Activated CD4-positive, alpha-beta T cell treated with anti-CD3 and anti-CD28 coated beads for 4 hours (primary cell): ENCODE measurements at places on chromosomes 6 and 20.
A peak's percentile ranks its signal among the peaks of the same experiment; 100 is the strongest.

GRCh38 chr6:53437557-53438202, 88.9 kb upstream of the ELOVL5 start:
- DNase-seq: peak; percentile 6

DNA sequence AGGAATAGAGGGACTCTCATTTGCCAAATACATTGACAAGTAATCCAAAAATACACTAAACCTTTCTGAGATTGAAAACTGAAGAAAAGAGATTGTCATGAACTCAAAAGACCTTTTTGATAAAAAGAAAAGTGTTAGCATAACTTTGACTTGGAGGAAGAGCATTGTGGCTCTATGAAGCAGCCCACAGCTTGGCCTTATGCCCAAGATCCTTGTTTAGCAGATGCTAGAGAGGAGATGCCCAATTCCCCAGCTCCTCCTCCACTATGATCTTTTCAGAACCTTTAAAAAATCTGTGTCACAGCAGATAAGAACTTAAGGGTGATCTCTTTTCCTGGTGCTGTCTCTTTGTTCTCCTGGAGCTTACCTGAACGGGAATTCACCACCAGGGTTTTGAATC, 35.8 kb upstream of the IGF2R start:
- no peak for DNase-seq

- no peak for DNase-seq
Measured at GRCh38 chr6:33677143-33677660, 34.3 kb downstream of the UQCC2 start.

DNA sequence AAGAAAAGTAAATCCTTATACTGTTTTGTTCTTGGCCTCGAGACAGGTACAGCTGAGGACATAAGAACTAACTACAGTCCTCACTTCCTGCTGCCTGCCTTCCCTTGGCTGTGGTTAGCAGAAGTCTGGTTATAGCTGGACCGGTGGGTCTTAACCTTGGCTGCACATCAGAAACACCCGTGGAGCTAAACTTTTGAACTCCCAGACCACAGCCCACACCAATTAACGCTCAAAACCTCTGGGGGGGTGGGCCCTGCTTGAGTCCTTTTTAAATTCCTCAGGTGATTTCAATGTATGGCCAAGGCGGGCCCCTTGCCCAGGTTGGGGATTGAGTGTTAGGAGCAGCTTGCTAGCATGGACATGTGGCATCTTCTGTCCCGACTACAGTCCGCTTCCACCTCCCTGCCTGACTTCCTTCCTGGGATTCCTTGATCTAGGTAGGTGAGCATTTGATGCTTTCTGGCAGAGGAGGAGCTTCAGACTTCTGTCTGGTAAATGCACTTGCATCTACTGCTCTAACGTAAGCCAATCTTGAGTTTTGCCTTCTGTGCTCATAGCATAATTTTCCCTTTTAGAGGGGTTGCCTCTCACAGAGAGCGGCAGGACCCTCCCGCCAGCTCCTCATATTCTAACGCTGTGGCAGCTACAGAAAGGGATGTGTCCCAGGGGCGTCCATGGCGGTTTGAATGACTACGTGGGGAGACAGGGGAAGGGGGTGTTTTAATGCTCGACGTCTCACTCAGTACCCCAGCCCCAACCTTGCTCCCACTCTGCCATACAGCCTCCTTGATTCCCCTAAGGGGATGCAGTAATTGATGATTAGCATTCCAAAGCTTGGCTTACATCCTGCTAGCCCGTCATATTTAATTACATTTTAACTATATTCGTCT, 390.1 kb downstream of the ZFAND3 start:
- DNase-seq: no peak

DNA sequence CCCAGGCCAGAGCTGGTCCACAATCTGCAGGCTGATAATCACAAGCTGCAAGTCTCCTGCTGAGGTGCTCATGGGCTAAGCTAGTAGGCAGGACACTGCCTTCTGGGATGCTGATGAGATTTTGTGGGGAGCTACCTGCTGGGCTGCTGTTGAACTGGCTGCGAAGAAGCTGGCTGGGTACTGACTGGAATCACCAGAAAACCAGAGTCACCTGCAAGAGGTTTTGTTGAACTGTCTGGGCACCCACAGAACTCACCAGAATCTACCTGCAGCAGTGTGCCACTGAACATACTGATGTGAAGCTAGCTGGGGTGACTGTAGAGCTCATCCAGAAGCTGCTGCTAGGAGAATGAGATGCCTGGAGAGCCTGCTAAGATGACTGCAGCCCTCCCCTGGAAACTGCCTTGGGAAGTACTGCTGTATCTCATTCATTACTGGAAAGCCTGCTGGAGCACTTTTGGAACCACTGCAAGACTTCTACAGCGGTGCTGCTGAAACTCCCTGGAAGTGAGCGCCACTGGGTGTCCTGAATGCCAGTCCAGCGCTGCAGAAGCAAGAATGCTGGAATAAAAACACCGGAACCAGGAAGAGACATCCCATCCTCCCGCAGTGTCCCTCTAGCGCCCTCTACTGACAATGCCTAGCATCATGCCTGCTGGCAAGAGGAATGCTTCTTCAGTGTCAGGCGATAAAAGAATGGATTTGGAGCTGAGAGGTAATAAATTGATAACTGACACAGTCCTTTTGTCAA, 64.9 kb upstream of the ARHGAP18 start:
- DNase-seq: peak; percentile 49

DNA sequence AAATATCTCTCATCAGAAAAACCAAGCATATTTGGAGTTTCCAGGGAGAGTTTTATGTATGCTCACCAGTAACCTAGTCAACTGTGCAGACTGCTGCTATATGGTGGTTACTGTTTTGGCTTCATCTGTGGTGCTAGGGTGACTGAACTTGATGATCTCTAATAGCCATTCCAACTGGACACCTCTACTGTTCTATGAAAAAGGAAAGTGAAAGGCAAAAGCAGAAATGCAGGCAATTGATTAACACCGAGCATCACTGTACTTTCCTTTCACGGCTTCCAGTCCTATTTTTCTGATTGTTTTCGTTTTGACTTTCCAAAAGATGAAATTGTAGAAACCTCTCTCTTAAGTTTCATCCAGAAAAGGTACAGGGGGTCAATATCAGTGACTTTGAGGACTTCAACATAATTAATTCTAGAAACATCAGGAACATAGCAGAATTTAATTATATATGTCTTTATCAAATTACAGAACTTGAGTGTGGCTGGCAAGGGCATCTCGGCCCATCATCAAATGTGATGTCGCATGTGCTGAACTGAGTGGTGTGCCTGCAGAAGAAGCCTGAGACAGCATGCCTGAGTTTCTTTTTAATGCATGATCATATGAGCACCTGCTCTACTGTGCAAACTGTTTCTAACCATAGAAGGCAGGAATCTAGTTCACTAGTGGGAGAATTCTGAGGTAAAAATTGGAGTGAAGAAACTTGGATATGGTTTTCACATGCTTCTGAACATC, 464.3 kb upstream of the FLRT3 start:
- DNase-seq: no peak

GRCh38 chr6:106574741-106575458, 54.4 kb downstream of the RTN4IP1 start:
- no peak for DNase-seq

- no peak for DNase-seq
Measured at GRCh38 chr6:99219788-99220187, 129.7 kb downstream of the FAXC start.

- no peak for DNase-seq
Measured at GRCh38 chr6:34867484-34867883, 20.4 kb downstream of the TAF11 start.

DNA sequence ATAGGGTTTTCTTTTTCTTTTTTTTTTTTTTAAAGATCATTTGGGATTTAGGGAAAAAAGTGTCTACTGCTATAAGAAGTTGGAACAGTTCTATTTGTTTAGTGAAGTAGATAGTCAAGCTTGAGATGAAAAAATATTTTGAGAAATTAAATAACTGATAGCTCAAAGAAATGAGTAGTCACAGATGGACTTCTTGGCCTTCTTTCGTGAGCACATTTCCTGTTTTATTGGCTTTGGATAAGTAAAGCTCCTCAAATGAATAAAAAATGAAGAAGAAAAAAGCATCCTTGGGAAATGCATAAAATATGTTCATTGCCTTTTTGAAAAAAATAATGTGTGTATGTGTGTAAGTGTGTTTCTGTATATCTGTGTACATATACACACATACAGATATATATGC, 515.9 kb downstream of the GRIK2 start:
- no peak for DNase-seq

DNA sequence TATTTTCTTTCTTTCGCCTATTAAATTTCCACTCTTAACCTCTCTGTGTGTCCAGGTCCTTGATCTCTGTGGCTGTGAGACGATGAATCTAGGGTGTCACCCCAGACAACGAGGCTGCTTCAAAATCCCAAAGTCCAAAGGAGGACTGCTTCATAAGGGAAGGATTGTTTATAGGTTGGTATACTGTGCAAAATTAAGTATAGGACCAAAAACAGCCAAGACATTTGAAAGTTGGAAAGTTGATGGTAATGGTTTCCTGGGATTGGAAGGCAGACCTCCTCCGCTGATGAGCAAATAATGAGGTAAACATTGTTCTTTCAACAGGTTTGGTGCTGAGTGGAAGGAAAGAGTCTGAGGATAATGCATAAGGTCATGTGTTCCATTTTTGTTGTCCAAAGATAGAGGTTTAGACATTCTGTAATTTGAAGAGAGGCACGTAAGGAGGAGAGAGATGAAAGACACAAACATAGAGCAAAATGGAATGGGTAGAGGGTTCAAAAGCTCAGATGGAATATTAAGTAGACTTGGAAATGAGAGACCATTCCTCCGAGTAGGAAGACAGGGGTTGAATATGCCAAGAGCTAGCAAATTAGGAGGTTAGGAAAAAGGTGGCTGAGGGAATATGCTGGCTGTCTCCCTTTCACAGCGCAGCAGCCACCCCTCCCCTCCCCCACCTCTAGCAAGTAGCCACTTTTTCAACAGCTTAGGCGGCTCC, 24.8 kb downstream of the ZNF311 start:
- DNase-seq: no peak

- no peak for DNase-seq
Measured at GRCh38 chr6:124917769-124918168, 44.5 kb upstream of the RNF217 start.

GRCh38 chr6:143372199-143372882, 78.2 kb downstream of the ADAT2 start:
- DNase-seq: no peak

- DNase-seq: no peak
Measured at GRCh38 chr20:21182832-21183563, 57.1 kb downstream of the KIZ start.

GRCh38 chr20:46357030-46357514, 48.8 kb upstream of the CDH22 start:
- no peak for DNase-seq

- no peak for DNase-seq
Measured at GRCh38 chr20:44195605-44196004, 8.6 kb upstream of the JPH2 start.

- DNase-seq: no peak
Measured at GRCh38 chr20:36862857-36863668, 12.9 kb upstream of the TLDC2 start.

GRCh38 chr6:40620574-40621240, 33.5 kb upstream of the LRFN2 start:
- DNase-seq: no peak

GRCh38 chr6:28167068-28167467, 25.4 kb downstream of the ZKSCAN8 start:
- no peak for DNase-seq

DNA sequence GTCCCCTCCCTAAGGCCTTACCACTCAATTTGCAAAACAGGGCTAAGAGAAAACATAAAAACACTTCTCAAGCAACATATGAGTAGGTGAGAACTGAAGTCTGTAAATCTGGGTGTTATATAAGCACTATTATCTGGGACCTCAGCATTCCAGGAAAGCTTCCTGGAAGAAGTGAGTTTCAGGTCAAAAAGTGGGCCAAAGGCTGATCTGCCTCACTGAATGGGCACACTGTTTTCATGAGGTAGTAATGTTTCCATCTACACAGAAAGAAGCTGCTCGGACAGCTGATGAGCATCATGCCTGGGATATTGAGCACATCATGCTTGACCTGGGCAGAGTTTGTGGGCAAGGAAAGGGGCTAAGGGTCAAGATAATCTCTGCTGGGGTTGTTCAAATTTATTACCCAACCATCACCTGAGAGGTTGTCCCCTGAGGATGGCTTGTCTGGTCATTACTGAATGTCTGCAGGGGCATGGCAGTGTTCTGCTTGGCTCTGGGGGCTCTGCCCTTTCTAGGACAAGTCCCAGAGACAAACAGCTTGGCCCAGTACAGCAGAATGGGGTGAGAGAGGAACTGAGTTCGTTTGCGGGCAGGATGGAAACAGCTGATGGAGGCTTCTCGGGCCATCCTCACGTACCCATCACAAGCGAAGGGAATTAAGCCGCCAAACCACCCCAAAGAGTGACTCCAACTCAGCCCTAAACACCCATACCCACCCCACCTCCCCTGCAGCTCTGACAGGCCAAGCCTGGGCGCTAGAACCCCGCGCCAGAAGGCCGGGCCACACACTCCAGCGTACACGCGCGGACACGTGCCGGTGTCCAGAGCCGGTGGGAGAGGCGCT, 1.2 kb upstream of the SYNJ2 start:
- DNase-seq: no peak

DNA sequence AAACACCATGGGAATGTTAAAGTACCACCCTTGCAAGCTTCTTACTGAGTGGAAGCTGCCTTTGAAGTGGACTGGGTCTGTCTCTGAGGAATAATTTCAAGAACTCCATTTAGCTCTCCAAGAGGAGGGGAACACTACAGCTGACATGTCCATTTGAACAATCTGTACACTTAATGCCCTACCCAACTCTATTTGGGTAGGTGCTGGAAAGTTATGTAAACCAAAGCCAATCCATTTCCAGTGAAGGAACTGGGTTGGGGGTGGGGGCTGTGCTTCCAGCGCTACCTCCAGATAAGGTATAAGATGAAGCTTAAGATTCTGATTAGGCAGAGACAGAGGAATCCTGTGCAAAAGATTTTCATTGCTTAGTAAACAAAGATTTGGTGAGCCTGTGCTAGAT, 122.0 kb downstream of the TCP11 start:
- no peak for DNase-seq

GRCh38 chr6:32107406-32107805, 1.7 kb downstream of the TNXB start:
- DNase-seq: no peak

DNA sequence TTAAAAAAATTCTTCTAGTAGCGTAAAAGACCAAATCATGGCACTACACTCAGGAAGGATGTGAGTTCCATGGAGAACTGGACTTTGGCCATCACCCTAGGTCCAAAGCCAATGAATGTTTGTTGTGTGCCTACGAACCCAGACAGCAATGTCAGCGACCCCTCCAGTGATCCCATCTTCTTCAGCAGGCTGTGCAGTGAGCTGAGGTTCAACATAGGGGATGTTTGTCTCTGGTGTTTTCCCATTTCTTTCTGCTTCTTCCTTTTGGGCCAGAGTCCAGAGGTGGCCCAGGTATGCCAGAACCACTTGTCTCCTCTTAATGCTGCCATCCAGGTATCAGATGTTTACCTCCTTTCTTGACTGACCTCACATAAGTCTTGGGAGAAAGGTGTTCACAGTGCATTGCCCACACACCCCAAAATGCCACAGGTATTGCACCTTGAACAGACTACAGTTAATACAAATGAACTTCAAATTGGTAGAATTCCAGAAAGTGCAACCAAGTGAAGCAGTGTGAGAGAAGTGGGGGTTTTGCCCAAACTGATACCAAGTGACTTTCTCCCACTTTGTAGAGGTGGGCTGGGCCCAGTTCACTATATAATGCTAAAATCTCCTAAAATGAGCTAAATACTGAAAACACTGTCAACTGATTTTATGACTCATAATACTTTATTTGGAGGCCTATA, 14.1 kb downstream of the KIZ start:
- no peak for DNase-seq
